ENCODE measurements at places on chromosomes 3 and 15.

- no peak for DNase-seq
Measured at GRCh38 chr3:71345429-71346040, 238.0 kb downstream of the FOXP1 start.

DNA sequence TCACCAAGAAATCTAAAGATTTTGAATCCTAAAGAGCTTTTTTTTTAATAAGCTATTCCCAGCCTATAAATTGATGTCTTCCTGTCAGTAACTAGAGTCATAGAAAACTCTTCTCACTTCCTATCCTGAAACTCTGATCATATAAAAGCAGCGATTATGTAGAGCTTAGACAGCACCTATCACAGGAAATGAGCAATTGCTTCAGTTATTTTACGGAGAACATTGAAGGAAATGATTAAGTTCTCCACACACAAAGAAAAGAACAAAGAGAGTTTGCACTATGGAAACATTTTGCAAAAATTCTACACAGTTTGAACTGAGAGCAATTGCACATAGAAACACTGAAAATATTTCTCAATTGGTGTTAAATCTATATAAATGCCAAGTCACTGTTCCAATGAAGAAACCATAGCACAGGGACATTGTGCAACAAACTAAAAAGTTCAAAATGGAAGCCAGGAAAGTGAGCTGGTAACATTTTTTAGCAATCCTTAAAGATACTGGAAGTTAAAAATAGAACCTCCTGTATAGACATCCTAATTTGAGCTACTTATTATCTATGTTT, 291.5 kb upstream of the ARHGEF26 start:
- DNase-seq = peak; percentile 6

DNA sequence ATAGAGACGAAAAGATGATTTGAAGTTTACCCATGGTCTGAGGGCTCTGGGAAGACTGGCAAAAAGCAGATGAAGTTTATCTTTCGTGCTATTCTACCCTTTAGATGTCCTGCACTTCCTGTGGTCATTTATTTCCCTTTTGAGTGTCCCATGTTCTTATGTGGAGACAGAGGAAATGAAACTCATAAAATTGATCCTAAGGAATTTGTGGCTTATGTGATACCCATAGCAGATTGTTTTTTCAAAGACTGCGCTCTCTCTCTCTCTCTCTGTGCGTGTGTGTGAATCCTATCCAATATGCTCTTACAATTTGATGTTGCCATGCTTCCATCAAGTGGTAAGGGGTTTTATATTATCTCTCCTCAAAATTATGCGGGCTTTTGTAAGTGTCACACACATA, 607.5 kb upstream of the DPPA4 start:
- no peak for DNase-seq

DNA sequence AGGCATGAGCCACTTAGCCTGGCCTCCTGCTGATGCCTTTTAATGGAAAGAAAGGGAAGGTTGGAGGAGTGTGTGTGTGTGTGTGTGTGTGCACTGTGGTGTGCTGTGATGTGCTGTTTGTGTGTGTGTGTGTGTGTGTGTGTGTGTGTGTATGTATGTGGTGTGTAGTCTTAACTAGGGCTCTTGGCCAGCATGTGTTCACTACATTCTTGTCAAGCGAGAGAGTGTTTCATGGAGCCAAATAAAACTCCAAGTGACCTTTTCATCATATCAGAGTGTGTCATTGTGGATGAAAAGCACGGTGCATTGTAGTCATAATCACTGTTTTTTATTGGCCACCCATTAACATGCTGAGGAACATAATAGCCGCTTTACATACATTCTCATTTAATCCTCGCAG, 30.8 kb upstream of the BHLHE40 start:
- no peak for DNase-seq

DNA sequence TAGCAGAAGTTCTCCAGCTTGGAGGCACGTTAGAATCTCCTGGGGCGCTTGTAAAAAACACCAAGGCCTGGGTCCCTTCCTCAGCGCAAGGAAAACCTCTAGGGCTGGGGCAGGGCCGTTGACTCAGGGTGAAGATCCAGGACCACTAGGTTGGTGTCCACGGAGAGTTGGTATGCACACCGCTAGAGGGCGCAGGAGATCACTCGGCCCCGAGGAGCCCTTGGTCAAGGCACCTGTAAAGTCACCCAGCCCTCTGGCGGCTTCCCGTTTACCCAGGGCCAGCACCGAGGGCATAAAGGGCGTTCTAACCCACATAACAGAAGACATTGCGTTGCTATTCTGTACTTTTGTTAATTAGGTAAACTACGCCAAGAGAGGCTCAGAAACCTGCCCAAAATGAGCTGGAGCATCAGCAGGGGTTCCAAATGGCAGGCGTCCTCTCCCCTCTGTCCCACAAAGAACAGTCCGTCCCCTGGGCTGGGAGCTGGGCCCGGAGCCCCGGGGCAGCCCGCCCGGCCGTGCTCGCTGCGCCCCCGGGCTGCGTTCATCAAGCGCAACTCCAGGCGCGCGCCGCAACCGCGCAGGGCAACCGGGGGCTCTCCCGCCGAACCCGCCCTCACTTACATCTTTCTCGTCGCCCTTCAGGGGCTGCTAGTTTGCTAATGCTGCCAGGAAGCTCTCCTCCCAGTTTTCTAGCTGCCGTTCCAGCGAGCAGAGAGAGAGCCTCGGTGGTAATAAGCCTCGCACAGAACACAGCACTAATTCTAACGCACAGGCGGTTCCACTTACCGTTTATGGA, 332.1 kb downstream of the ARRDC4 start:
- DNase-seq = peak; percentile 56

DNA sequence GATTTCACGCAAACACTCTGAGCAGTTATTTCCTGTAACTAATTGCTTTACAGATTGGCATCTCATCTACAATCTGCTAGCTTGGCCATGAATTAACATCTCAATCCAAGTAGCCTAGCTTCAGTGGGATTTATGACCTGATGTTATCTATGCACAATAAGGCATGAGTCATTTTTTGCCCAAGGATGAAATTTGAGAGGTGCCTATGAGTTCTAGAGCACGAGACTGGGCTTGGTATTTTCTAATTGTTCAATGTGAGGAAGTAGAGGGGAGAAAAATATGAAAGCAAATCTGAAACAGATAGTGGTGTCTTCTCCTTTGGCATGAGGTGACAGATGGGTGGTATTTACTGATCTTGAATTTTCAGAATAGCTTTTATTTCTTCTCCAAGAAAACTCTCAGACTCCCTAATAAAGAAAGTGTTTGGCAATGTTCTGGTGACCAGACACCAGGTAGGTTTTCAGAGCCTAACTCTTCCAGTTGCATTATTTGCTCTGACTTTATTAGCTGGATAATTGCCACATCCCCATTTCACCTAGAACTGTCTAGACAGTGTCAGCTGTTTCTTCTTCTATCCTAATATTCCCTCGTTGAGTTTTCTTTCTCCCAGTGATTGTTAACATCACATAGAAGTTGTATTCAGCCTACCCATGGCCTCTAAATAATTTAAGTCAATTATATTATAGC, 301.0 kb upstream of the UMPS start:
- DNase-seq = no peak

DNA sequence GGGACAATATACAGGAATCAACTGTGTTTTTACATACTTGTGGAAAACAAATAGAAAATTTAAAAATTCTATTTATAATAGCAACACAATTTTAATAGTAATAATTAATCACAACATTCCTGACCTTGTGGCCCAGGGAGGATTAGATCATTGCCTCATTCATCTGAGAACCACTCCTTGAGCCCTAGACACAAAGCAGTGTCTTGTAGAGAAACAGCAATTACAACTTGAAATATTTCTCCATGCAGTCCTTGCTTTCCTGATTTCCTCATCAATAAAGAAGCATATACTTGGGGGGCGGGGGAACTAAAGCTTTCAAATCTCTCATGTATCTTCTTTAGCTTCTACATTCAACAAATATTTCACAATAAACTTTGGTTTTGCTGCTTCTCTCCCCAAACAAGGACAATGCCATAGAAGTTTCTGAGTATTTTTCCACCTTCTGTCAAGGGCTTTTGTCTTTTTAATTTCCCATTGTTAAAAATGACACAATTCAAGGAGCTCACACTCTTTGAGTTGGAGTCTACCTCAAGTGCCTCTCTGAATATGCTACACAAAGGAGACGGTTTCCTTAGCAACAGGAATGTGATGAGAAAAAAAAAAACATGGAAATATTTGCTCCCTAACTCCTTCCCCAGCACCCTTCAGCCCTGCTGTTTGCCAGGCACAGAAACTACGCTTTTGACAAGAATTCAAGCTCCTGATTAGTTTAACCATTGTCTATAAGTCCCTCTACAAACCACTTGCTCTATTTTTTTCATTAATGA, 118.8 kb downstream of the ARPP21 start:
- no peak for DNase-seq

DNA sequence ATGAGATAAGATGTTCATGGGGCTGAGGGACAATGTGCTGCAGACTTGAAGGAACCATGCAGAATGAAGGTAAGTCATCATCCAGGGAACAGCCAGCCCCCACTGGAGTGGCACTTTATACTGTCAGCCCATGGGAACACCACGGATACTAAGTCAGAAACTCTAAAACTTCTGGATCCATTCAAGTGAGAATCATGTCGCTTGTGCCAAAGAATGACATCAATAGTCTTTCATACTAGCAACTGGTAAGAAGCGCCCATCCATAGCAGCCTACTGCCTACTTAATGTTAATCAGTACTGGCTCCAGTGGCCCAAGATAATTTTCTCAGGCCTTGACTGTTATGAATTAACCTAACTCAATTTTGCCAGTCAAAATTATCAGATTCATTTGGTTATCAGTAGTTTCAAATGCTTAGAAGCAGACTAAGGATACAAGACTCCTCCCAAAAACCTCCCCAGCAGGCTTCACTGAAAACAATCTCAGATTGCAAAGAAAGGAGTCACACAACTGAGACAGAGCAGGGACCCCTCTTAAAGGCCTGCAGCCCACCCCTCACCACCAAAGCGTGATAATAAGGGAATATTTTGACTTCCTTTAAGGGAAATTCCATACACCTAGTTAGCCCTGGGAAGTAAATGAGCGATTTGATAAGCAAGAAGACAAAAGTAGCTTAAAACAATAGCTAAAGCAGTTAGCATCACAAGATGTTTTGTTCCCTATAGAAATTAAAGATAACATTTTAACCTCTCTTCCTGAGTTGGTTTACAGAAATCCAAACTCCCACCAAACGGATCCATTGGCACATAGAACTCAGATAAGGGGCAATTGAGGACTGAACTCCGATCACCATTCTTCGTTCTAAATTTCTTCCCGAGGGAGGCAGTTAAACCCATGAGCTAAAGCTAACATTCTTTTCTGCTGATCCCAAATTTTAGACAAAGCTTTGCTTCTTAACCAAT, 98.8 kb downstream of the TGFBR2 start:
- no peak for DNase-seq

GRCh38 chr3:86814321-86814720, 176.6 kb downstream of the VGLL3 start:
- DNase-seq = no peak

DNA sequence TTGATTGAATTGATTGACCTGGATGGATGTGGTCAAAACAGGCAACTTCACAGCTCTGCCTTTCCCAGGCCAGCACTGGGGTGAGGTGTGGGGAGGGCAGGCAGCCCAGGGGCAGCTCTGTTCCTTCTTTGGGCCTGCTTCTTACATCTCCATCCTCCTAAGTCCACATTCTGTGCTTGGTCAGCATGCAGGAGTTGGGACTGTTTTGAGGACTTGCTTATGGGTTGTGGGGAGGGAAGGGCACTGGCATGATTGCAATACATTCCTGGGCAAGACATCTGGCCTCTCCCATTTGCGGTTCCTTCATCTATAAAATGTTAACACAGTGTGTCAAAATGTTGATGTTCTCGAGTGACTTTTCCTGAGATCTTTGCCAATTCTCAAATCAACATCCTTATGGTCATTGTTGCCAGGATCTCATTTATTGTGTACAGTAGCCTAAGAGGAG, 84.1 kb downstream of the ST6GAL1 start:
- DNase-seq = no peak

DNA sequence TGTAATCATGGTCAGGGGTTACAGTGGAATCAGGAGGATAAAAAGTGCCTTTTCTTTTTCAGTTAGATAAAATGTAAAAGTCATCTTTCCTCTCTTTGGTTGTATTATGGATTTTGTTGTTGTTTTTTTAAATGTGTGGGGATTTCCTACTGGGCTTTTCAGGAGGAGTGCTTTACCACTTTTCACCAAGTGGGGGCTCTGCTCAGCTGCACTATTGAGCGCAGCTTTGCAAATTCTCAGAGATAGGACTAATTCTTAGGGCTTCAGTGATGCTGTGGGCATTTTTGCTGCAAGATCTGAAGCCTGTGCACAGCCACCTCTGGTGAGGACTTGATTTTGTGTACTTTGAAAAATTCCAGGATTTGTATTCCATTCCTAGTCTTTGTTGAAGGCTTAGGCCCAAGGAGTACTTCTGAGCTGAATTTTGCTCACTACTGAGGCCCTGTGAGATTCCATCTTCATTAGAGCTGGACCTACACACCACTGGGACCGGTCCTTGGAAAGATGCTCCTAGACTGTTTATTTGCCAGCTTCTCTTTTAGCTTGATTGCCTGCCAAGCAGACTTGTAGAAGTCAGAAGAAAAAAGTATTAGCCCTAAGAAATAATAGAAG, 7.5 kb downstream of the GNB5 start:
- peak; percentile 20 for DNase-seq

DNA sequence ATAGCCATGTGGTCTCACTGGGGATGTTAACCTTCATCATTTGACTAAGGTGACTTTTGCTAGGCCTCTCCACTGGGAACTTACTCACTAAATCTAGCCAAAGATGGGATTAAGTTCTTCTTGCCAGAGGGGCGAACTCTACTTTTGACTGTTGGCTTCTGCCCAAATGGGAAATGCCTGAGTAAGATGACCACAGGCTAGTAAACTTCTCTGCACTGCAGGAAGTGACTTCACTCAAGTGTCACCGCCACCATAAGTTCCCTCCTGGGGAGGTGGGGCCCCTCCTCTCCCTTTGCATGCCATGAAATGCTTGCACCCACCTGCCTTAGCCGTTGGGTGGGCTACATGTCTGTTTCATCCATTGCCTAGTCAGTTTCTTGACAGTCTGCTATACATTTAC, 388.3 kb downstream of the FEZF2 start:
- no peak for DNase-seq
